ENCODE measurements at places on chromosomes 16 and 17.

GRCh38 chr16:14958970-14959369, 15.9 kb upstream of the PDXDC1 start:
- no peak for DNase-seq
- peaks cover 9% of the 10 kb centered on the region for H3K27me3 ChIP-seq
- H3K4me3 ChIP-seq = no peak overlapping the region
- no peaks in the 10 kb centered on the region for H3K4me1 ChIP-seq
- no peak overlapping the region for H3K27ac ChIP-seq

GRCh38 chr16:50245417-50246298, 20.7 kb upstream of the ADCY7 start:
- H3K4me1 ChIP-seq = peaks cover 22% of the 10 kb centered on the region
- peak overlapping the region; percentile 83 for H3K4me3 ChIP-seq

- no peaks in the 10 kb centered on the region for H3K4me1 ChIP-seq
- H3K36me3 ChIP-seq = no peaks in the 10 kb centered on the region
- no peaks in the 10 kb centered on the region for H3K27me3 ChIP-seq
- no peak for DNase-seq
Observed at GRCh38 chr16:6335072-6335471, 997.6 kb upstream of the RBFOX1 start.

DNA sequence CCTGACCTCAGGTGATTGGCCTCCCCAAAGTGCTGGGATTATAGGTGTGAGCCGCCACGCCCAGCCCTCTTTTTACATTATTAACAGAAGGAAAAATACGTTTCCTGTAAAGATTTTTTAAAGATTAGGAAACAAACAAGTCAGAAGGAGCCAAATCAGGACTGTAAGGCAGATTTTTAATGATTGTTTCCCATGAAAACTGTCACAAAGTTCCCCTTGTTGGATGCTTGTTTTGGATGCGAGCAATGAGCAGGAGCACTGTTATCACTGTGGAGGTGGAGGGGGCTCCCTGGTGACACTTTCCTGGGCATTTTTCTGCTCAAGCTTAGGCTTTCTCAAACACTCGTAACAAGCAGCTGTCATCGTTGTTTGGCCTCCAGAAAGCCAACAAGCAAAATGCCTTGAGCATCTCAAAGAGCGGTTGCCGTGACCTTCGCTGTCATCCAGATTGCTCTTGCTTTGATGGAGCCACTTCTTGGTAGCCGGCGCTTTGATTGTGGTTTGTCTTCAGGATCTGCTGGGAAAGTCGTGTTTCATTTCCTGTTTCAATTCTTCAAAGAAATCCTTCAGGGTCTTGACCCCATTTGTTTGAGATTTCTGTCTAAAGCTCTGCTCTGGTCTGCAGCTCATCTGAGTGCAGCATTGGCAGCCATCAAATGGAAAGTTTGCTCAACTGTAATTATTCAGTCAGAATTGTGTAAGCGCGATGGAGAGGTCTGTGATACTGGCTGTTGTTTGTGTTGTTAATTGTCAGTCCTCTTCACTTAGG, 128.7 kb downstream of the RPTOR start:
- DNase-seq = no peak
- no peaks in the 10 kb centered on the region for H3K27me3 ChIP-seq
- peaks cover 19% of the 10 kb centered on the region for H3K36me3 ChIP-seq
